ENCODE measurements at places on chromosomes 11 and 22.

- no peak for DNase-seq
Measured at GRCh38 chr11:13114566-13115379, 105.7 kb downstream of the RASSF10 start.

DNA sequence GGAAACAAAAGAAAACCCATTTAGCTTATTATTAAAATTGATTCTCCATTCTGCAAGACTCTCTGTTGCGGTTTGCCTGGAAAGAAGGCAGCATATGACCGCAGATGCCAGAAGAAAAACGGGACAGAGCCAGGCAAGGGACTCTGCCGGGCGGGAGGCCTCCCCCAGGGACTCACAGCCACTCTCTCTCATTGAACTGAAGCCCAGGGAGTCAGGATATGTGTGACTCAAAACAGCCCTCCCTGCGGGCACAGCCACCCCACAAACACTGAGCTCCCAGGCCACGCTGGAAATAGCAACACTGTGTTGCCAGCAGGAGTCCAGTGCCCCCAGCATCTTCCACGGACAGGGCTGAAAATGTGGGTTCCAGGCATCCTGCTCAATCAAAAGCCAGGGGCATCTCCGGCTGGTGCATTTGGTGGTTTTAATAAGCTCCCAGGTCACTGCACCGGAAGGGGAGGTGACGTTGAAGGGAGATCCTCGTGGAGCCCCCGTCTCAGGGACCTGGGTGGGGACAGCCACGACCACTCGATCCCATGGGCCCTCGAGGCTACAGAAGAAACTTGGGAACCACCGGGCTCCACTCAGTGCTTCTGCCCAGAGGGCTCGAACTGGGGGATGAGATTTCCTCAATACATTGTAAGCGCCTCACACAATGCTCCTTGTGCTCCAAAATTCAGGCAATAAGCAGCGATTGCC, 624.5 kb downstream of the TBC1D22A start:
- DNase-seq: no peak

- DNase-seq: no peak
Measured at GRCh38 chr11:65554842-65555430, 3.2 kb downstream of the LTBP3 start.

DNA sequence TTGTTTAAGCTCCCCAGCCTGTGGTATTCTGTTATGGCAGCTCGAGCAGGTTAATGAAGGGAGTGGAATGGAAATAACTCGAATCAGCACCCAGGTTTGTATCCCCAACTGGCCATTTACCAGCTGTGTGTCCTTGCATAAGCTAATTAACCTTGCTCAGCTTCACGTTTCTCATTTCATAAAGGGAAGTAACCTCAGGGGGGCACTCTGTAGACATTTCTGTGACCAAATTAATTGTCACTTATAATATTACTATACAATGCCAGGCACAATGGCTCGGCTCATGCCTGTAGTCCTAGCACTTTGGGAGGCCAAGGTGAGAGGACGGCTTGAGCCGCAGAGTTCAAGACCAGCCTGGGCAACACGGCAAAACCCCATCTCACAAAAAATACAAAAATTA, 13.8 kb downstream of the ADA2 start:
- DNase-seq: no peak

DNA sequence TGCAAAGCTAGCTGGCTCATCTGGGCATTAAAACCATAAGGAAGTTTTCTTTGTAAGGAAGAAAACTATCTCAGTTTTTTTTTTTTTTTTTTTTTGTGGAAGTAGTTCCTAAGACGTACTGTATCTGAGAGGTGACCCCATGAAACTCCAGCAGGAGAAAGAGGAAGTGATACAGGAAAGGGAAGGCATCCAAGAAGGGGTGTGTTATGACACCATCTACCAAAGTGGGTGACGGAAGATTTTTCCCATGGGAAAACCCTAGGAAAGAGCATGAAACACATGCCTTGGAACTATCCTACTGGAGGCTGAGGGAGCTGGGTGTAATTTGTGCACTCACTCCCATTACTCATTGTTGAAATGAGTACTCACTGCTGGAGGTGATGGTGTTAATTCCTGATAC, 63.8 kb upstream of the ARHGAP20 start:
- DNase-seq: no peak

DNA sequence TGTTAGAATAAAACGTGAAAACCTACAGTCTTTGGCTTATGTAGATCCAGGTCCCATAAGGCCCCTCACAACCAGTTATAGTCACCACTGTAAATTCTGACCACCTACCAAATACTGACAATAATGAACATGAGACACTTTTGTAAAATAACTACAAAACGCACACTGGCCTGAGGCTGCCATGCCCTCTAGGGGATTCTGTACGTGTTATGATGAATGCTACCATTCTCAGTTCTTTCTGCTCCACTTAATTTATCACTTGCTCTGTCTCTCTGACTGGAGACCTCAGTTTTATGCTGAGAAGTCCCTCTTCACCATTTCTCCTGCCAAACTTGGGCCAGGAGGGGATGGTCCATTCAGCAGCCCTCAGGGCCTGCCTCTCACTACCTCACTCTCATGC, 18.7 kb upstream of the TMPRSS5 start:
- DNase-seq: no peak

DNA sequence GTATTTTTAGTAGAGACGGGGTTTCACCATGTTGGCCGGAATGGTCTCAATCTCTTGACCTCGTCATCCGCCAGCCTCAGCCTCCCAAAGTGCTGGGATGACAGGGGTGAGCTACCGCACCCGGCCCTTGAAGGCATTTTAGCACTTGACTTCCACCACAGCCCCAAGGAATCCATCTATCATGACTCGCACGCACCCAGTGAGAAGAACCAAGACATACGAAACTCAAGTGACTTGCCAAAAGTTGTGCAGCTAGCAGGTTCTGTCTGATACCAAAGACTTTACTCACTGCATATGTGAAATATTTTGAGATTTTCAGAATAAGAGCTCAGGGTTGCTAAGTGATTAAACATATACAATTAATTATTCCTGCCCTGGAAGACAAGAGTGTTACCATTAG, 21.0 kb downstream of the FLI1 start:
- DNase-seq: peak; percentile 100

- DNase-seq: peak; percentile 70
Measured at GRCh38 chr11:706957-707816, 1.2 kb downstream of the EPS8L2 start.

GRCh38 chr11:82521427-82521826, 212.2 kb downstream of the FAM181B start:
- DNase-seq: no peak

Data from fibroblast of lung (primary cell).